HTR-8/SVneo (cell line): ENCODE measurements at places on chromosomes 5 and 9.

DNA sequence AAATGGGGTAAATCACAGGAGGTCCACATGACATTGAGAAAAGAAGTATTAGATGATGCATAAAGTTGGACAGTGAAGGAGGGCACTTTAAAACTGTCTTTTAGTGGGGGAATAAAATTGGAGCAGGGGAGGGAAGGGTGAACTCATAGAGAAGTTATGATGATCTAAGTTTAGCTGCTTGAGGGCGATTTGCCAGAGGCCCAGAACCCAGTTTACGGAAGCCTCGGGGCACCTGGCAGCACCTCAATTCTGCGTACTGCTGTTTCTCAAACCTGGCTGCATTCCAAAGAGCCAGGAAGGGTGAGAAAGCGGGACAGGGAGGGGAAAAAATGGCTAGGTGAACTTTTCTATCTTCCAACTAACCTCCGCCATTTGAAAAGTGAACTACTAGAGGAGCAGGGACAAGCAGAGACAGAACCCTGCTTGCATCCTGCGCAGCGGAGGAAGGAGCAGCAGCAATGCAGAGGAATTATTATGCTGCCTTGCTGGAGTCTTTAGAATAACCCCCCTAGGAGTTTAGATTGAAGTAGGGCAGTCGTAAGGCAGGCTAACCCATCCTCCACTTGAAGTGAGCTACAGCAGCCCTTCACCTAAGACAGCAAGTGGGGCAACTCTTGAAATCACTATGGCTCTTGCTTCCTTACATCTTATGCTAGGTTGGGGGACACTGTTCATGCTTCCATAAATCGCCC, 316.8 kb downstream of the BRINP1 start:
- DNase-seq: no peak

- DNase-seq: peak; percentile 79
These were observed 8.7 kb upstream of the TMED7 start for GRCh38 chr5:115634343-115635132.

DNA sequence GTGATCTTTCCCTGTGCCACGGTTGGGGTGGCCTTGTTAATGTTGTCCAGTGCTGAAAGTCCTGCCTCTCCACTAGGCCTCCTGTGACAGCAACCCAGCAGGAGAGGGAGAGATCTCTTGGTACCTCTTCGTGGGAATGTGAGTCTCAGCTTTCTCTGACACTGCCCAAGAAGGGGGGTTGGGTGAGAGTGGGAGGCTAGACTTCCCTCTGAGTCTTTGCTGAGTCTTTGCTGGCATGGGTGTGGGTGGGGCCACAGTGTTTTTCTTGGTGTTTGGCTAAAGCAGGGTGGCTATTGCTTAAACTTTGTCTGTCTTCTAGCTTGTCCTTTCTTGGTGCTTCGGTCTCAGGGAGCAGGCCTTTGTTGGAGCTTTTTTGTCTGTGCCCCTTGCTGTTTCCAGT, 145.6 kb downstream of the GNA14 start:
- no peak for DNase-seq

GRCh38 chr5:161302559-161302958, 244.0 kb downstream of the GABRB2 start:
- no peak for DNase-seq

DNA sequence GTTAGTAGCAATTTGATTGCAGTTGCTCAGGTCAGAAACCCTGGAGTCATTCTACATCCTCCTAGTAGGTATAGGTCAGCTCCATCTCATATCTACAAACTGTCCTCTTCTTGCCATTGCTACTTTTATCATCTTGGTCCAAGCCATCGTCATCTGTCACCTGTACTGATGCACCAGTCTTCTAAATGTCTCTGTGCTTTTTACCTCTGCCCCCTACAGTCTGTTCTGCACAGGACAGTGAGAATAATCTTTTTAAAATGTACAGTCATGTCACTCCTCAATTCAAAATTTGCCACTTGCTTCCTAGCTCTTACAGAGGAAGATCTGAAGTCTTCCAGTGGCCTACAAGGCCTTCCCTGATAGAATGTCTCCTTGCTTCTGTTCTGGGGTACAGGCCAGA, 6.8 kb downstream of the NNT start:
- DNase-seq: no peak

- DNase-seq: peak; percentile 23
These were observed 339.4 kb downstream of the PRELID2 start for GRCh38 chr5:145495741-145496140.

DNA sequence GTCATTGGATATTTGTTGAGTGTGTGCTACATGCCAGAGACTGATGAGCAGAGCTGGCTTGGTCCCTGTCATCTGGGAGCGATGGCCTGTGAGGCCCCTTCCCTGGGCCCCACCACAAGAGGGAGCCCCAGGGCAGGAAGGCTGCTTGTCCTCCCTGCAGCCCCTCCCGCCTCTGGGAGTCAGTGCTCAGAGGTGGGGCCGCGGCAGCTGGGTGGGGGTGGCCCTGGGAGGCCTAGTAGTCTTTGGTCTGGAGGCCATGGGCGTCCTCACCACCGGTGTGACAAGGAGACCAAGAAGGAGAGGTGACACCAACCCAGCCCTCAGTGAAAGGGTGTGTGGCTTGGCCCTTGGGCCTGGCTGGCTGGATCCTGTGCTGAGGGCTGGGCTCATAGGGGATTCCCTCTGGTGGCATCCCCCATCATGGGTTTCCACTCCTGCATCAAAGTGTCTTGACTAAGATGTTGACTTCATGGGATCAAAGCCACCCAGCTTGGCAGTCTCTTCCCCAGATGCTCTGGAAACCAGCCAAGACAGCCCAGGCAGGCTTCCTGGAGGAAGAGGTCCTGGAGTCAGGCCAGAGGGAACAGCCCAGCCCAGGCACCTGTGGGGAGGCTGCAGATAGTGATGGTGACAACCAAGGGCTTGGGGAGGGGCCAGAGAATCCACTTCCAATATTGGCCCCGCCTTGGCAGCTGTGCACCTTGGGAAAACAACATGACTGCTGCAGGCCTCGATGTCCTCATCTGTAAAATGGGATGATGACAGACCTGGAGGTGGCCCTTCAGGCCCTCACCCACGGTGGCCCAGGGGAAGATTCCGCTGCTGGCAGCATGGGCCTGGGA, 166.7 kb downstream of the GAPVD1 start:
- peak; percentile 40 for DNase-seq

DNA sequence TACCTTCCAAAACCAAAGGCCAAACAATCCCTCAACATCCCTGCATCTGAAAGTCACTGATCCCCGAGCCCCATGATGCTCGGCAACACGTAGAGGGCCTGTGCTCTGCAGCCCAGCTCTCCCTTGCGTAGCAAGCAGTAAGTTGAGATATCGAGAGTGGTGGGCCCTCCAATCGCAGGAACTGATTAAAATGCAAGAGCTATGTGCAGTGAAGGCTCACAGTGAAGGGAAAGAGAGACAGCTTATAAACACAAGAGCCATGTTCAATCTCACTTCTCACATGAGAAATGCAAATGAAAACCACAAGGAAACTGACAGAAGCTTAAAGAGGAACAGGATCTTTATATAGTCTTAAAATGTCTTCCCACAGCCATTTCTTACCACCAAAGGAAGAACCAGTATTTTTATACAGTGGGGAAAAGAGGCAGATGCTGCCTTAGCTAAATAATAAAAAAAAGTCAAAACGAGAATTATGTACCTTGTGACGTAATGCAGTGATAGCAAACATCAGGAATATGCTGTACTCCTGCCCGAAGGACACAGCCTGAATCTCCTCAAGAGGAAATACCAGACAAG, 24.6 kb downstream of the TTF1 start:
- no peak for DNase-seq

GRCh38 chr9:19423163-19423562, 14.4 kb downstream of the ACER2 start:
- DNase-seq: no peak

GRCh38 chr5:74424162-74424868, 216.2 kb downstream of the ENC1 start:
- DNase-seq: no peak

DNA sequence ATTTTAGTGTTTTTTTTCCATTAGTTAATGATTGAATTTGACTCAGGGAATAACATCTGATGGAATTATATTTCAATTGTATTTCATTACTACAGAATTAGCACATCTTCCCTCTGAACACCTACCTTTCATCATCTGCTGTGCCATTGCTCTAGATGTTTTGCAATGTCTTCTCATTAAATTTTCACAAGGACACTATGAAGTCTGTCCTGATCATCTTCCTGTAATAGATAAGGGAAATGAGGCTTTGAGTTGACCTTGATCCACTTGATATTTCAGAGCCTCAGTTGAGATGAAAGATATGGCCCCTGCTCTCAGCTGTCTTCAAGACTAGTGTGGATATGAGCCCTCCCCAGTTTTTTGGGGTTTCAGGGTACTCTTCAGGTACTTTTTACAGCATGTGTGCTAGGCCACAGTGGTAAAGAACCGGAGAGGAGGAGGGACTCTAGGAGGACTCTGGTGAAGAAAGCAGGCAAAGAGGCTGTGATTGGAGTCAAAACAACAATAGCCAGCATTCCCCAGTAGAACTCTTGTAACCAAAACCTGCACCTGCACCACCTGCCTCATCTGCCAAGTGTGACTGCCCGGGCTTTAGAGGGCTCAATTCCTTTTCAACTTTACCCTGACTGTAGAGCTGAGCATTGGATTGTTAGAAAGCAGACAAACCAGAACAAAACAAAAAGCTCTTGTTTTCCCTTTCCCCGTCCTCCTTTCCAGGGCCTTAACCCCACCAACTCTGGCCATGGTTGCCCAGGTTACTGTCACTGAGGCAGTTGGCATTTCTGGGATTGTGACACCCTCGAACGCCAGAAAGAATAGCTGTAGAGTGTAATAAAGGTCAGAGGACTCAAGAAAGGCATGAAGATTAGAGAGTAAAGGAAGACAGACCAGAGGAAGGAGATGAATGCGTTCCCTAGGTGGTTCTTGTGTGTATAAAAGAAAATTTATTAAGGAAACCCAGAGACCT, 56.3 kb downstream of the ERAP1 start:
- no peak for DNase-seq

DNA sequence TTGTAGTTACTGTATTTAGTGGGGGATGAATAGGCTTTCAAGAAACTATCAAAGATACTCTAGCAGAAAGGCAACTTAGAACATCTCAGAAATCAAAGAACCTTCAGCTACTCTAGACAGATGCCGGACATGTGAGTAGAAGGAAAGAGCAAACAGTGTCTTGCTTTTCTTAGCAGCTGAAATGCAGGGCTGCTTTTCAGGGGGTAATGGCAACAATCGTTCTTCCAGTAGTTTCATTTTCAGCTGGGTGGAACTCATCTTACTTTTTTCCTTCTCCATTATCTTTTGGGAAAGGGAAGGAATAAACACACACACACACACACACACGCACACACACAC, 281.6 kb downstream of the CRB2 start:
- DNase-seq: no peak

- DNase-seq: no peak
These were observed 607 bp downstream of the UHRF2 start for GRCh38 chr9:6413365-6414246.

GRCh38 chr5:176596689-176597416, 13.1 kb downstream of the GPRIN1 start:
- DNase-seq: no peak

DNA sequence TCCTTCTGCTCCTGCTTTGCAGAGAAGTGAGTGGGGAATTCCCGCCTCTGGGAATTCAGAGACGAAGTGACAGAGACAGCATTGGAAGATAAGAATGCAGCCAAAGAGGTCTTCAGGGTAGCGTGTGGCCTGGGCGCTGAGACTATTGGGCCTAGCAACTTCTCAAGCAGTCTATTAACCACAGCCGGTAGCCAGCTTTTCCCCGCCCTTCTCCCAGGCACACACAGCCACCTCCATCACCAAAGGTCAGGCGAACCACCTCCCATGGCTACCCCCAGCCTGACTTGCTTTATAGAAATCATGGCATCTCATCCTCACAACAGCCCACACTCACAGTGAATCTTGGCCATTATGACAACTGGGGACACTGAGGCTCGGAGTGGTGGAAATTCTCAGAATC, 124.2 kb downstream of the KCNIP1 start:
- DNase-seq: no peak

- no peak for DNase-seq
These were observed 76.7 kb downstream of the GRAMD2B start for GRCh38 chr5:126499853-126500342.

DNA sequence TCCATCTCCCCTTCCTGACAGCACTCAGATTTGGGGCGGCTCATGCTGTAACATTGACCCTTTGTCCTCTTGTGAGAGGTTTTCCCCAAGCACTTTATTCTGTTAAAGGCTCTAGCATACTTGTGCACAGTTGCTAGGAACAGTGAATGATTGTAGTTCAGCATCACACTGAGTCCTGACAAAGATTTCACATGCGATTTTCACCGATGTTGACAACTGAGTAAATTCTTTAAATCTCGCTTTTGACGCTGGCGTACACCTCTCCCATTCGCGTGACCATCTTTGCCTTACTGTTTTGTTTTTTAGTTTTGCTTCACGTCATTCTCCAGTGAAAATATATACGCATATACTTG, 780 bp downstream of the CDC37L1 start:
- no peak for DNase-seq

DNA sequence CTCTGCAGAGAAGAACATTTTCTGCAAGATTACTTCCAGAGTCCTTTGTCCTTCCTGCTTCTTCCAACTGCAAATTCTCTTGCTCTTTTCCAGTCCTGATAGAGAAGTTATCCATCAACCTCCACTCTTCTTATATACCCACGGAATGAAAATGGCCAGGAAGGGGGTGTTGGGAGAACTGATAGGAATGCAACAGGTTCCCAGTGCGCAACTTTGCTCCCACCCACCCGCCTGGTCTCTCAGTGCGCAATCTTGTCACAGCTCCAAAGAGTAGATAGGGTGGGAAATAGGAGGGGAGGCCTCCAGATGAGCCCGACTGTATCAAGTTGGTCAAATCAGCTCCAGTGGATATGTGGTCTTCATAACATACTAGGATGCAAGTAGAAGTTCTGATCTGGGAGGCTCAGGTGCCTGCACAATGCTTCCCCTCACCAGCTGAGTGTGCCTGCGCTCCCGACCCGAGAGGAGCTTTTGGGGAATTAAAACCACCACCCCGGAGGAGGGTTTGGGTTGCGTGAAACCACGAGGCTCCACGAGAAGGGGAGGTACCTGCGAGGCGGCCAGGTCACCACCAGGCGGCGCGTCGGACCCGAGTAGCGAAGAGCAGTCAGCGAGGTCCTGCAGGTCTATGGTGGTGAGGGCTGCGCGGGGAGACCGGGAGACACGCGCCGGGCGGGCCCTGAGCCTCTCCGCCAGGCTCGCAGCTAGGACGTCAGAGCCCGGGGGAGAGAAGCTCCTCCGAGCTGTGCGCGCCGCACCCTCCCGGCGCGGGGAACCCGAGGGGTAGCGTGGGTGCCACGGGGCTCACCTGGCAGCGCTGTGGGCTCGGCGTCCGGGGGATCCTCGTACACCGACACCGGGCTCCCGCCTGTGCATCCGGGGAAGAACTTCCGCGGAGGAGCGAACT, 835 bp downstream of the MCIDAS start:
- peak; percentile 91 for DNase-seq

GRCh38 chr9:21750021-21750735, 52.3 kb upstream of the MTAP start:
- no peak for DNase-seq

GRCh38 chr5:154146409-154146808, 44.1 kb upstream of the GALNT10 start:
- no peak for DNase-seq

GRCh38 chr5:160311491-160312133, 752 bp downstream of the CCNJL start:
- no peak for DNase-seq

- peak; percentile 46 for DNase-seq
These were observed 46.3 kb downstream of the STC2 start for GRCh38 chr5:173281910-173282309.
